Activated T-helper 1 cell treated with anti-CD3 and anti-CD28 coated beads, Interleukin-12 subunit alpha, Interleukin-12 subunit beta, Interleukin-2, Interleukin-4 antibody, amounts not matched to agents 30 ng/mL and 10 ng/mL and 1 ng/mL, durations not matched to agents 14 hours and 24 hours and 36 hours (primary cell): ENCODE measurements at places on chromosomes 3 and 15. TPM values are rescaled to one million over a fixed set of nuclear protein-coding genes. Genes with fewer than 3 reads are reported as not detected.
A peak's percentile ranks its signal among the peaks of the same experiment; 100 is the strongest.

- no peak overlapping the region for H3K27ac ChIP-seq
- H3K4me3 ChIP-seq: peak overlapping the region; percentile 42
- H3K27me3 ChIP-seq: peaks cover 16% of the 10 kb centered on the region
- peaks cover 73% of the 10 kb centered on the region for H3K4me1 ChIP-seq
- no peak for DNase-seq
- H3K36me3 ChIP-seq: peaks cover 11% of the 10 kb centered on the region
These were observed 80.6 kb downstream of the CCR1 start for GRCh38 chr3:46127503-46127902.

GRCh38 chr15:52288051-52288942, 7.3 kb downstream of the MYO5C start:
- no peak overlapping the region for H3K4me3 ChIP-seq
- peaks cover 15% of the 10 kb centered on the region for H3K27me3 ChIP-seq
- H3K27ac ChIP-seq: no peak overlapping the region
- DNase-seq: no peak

DNA sequence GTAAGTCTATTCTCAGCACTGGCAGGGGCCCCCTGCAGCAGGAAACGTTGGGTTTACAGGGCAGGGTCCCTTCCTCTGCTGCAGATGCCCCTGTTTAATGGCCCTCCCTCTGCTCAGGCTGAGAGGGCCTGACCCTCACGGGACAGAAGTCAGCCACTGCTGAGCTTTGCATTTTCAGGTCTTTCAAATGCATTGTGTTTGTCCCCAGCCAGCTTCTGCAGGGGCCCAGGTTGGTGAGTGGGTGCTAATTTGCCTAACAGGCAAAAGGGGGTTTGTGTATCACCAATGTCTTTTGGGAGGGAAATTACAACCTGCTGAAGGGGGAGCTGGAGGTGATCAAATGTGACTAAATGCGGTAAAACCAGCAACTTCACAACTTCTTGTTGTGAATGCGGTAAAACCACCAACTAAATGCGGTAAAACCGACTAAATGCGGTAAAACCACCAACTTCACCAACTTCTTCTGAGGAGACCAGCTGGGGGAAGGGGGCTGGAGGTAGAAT, 44.8 kb upstream of the UBE2E1 start:
- peaks cover 3% of the 10 kb centered on the region for H3K27me3 ChIP-seq
- no peak for DNase-seq
- no peaks in the 10 kb centered on the region for H3K36me3 ChIP-seq
- no peak overlapping the region for H3K27ac ChIP-seq

DNA sequence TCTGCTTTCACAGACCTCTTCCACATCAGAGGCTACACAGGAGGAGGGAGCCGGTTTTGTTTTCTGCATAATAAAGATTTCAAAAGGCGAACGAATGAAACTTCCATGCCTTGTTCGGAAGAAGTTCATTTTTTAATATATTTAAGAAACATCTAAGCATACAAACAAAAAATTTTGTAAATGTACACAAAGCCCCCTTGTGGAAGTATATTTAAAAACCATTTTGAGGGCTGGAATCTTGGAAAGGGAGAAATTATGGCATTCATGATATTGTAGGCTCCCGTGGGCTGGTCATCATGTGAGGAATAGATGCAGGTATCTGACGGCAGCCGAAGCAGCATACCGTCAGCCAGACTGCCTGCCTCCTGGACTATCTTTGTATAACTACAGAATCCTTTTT, 90.4 kb downstream of the MECOM start:
- no peaks in the 10 kb centered on the region for H3K4me1 ChIP-seq
- no peaks in the 10 kb centered on the region for H3K27me3 ChIP-seq
- no peak for DNase-seq
- no peak overlapping the region for H3K4me3 ChIP-seq
- H3K27ac ChIP-seq: no peak overlapping the region

DNA sequence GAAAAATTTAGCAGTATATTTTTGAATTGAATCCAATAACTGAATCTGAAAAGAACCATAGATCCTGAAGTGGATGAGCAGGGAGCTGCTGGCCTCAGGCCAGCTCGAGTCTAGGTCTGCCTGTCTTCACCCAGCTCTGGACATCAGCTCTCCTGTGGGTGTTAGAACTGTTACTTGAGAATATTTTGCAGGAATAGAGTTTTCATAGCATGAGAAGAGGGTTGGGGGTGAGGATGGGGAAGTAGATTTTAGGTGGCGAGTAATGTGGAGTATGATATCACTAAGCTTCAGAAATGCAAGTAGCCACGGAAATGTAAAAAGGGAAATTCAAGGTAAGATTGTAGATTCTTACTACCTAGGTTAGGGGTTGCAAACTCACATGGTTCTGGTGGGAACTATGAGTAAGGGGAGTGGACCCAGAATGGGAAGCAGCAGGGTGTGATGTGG, 6.2 kb downstream of the RAB8B start:
- peak overlapping the region; percentile 41 for H3K27ac ChIP-seq
- H3K27me3 ChIP-seq: no peaks in the 10 kb centered on the region
- H3K36me3 ChIP-seq: peaks cover 42% of the 10 kb centered on the region
- DNase-seq: no peak
- H3K4me1 ChIP-seq: peaks cover 80% of the 10 kb centered on the region

GRCh38 chr15:40787991-40788390, 18.2 kb downstream of the C15orf62 start:
- peak overlapping the region; percentile 58 for H3K27ac ChIP-seq
- no peaks in the 10 kb centered on the region for H3K27me3 ChIP-seq
- H3K4me1 ChIP-seq: peaks cover 25% of the 10 kb centered on the region
- H3K4me3 ChIP-seq: no peak overlapping the region

- H3K36me3 ChIP-seq: no peaks in the 10 kb centered on the region
- no peaks in the 10 kb centered on the region for H3K27me3 ChIP-seq
- no peaks in the 10 kb centered on the region for H3K4me1 ChIP-seq
- no peak for DNase-seq
These were observed 27.4 kb upstream of the TJP1 start for GRCh38 chr15:29849716-29850115.

GRCh38 chr3:188607805-188608315, 453.9 kb downstream of the LPP start:
- H3K4me1 ChIP-seq: no peaks in the 10 kb centered on the region
- no peak overlapping the region for H3K4me3 ChIP-seq
- DNase-seq: no peak
- H3K27ac ChIP-seq: no peak overlapping the region

DNA sequence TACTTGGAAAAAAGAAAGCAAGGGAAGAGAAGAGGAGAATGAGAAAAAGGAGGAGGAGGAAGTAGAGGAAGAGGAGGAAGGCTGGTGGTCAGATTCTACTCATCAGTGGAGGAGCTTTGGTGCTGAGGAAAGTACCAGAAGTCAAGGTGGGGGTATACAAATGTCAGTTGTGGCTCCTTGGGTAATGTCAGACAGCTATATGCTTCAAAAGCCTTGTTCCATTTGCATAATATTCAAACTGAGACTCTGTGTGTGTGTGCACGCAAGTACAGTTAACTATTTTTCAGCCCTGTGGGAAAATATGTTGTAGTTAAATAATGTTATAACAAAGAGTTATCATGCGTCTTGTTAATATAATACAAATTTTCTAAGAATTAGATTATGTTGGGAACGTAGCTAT, 609.7 kb downstream of the PDCD6IP start:
- no peak overlapping the region for H3K27ac ChIP-seq
- H3K4me1 ChIP-seq: no peaks in the 10 kb centered on the region
- no peaks in the 10 kb centered on the region for H3K36me3 ChIP-seq

- H3K4me1 ChIP-seq: no peaks in the 10 kb centered on the region
- H3K4me3 ChIP-seq: no peak overlapping the region
- peaks cover 3% of the 10 kb centered on the region for H3K27me3 ChIP-seq
- H3K27ac ChIP-seq: no peak overlapping the region
These were observed 253.5 kb downstream of the CDIN1 start for GRCh38 chr15:36832774-36833463.

DNA sequence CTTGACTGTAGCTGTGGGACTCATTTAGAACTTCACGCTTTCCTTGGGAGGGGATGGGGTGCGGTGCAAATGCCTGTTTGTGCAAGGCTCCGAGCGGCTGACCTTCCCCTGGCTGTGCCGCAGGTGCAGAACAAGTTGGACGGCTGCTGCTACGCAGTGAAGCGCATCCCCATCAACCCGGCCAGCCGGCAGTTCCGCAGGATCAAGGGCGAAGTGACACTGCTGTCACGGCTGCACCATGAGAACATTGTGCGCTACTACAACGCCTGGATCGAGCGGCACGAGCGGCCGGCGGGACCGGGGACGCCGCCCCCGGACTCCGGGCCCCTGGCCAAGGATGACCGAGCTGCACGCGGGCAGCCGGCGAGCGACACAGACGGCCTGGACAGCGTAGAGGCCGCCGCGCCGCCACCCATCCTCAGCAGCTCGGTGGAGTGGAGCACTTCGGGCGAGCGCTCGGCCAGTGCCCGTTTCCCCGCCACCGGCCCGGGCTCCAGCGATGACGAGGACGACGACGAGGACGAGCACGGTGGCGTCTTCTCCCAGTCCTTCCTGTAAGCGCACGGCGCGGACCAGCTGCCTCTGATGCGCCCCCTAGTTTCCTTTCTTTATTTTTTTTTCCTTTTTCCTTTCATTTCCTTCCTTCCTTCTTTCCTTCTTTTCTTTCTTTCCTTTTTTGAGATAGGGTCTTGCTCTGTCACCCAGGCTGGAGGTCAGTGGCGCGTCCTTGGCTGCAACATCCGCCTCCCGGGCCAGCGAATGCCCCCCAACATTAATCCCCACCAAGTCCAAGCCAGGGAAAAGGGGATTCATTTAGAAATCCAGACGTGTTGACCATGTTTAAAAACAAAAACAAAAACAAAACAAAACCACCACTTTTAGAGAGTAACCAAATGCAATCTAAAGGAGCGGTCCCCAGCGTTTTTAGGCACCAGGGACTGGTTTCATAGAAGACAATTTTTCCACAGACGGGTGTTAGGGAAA, 42.7 kb downstream of the EIF2AK4 start:
- H3K27me3 ChIP-seq: no peaks in the 10 kb centered on the region
- H3K4me3 ChIP-seq: no peak overlapping the region
- H3K36me3 ChIP-seq: peaks cover 31% of the 10 kb centered on the region
- DNase-seq: no peak
- H3K27ac ChIP-seq: peak overlapping the region; percentile 48

DNA sequence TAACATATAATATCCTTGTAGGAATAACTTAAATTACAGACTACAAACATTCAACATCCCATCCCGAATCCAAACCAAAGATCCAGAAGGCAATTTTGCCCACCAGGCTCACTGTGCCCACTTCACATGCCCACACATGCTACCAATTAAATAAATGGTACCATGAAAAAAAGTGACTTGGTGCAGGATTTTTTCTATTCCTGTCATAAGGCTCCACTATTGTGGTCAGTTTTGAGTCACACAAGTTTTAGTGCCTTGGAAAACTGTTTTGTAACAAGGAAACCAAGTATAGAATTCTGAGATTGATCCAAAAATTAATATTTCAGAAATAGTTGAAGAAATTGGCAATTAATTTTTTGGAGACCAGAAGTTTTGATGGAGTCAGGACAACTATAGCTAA, 470.1 kb upstream of the THBS1 start:
- H3K36me3 ChIP-seq: no peaks in the 10 kb centered on the region
- H3K4me1 ChIP-seq: no peaks in the 10 kb centered on the region
- H3K4me3 ChIP-seq: no peak overlapping the region
- H3K27me3 ChIP-seq: peaks cover 4% of the 10 kb centered on the region
- no peak overlapping the region for H3K27ac ChIP-seq

DNA sequence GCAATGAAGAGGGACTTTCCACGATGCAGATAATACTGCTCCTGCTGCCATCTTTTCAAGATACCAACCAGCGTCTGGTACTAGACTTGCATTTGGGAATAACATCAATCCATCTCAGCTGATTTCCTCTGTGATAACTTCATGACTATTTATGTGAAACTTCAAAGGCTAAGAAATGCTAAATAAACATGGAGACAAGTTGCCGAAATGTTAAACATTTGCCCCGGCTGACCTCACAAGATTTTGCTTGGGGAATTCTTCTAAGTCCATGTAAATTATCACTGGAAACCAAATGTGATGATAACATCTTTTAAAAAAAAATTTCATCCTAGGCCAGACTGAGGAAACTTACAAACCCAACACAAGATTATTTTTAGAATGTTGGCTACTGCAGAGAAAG, 185.8 kb upstream of the PRICKLE2 start:
- H3K4me3 ChIP-seq: no peak overlapping the region
- no peak overlapping the region for H3K27ac ChIP-seq
- no peaks in the 10 kb centered on the region for H3K36me3 ChIP-seq
- H3K4me1 ChIP-seq: no peaks in the 10 kb centered on the region
- peaks cover 4% of the 10 kb centered on the region for H3K27me3 ChIP-seq

- H3K4me3 ChIP-seq: peak overlapping the region; percentile 95
- H3K27me3 ChIP-seq: no peaks in the 10 kb centered on the region
- DNase-seq: no peak
- peak overlapping the region; percentile 98 for H3K27ac ChIP-seq
These were observed 2.4 kb downstream of the SIAH2 start for GRCh38 chr3:150760431-150761200.

The TMCC1 gene
- total RNA-seq: 17.1 and 22.4 TPM in 2 replicates

The ZPLD1 gene
- total RNA-seq: 0.15 TPM in 1 of 2 replicates, not detected in the other

The C2CD4A gene
- 0.13 and 0.17 TPM in 2 replicates for total RNA-seq

The GALNT15 gene
- not detected in 2 replicates for total RNA-seq
